ENCODE measurements at places on chromosomes 12 and 14.
A peak's percentile ranks its signal among the peaks of the same experiment; 100 is the strongest.

DNA sequence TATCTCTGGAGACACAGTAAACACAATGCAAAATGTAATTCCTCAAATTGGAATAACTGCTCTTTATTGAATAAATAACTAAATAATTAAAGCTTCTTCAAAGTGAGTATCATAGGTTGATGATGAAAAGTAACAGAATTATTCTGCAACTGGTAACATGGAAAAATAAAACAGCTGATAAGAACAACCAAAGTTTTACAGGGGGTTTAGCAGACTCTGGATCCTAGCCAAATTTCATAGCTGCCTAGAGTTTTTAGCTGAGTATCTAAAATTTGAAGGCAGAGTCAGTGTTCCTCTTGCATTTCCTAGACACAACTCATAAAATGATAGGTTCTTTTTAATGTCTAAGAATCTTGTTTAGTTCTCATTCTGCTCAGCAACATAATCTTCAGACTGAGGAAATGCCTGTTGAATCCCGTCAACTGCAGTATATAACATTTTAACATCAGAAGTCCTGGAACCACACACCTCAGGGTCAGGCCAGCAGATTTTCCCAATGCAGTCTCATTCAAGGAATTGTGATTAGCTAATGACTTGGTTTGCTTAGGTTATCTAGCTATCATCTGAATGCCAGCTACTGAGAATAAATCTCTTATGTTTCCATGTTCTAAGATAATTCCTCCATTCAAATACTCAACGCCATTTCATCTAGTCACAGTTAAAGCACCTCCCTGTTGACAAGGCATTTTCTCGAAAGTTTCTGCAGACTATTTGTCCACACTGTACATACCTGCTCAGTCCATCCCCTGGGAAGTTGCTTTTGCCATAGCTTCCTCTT, 411.6 kb downstream of the BCAT1 start:
- no peak for DNase-seq

- DNase-seq, result no peak
These were observed 103.3 kb upstream of the BBS10 start for GRCh38 chr12:76451528-76451927.

DNA sequence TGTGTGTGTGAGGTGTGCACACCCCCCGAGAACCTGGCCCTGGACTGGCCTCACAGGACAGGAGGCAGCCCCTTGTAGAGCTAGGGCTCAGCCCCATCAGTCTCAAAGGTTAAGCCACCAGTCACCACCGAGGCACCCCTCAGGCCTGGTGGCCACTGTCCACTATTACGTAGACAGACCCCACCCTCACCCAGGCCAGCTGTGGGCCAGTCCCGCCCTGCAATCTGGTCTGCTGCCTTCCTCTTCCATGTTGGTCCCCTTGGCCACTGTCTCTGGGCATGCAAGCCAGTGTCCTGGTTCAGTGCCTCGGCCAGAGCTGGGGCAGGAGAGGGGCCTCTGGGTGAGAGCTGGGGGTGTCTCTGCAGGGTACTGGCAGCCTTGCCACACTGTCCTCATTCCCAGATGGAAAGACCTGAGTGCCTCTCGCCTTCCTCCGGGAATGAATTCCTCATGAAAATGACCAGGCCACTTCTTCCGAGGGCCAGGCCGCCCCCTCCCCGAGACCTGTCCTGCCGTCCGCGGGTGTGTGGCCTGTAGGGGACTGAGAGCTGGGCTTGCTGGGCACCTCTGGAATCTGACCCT, 897 bp upstream of the TEX22 start:
- DNase-seq, result no peak

- DNase-seq, result no peak
These were observed 154.2 kb downstream of the APAF1 start for GRCh38 chr12:98799146-98799810.

- DNase-seq, result no peak
These were observed 126.3 kb downstream of the RALGAPA1 start for GRCh38 chr14:35682802-35683201.

DNA sequence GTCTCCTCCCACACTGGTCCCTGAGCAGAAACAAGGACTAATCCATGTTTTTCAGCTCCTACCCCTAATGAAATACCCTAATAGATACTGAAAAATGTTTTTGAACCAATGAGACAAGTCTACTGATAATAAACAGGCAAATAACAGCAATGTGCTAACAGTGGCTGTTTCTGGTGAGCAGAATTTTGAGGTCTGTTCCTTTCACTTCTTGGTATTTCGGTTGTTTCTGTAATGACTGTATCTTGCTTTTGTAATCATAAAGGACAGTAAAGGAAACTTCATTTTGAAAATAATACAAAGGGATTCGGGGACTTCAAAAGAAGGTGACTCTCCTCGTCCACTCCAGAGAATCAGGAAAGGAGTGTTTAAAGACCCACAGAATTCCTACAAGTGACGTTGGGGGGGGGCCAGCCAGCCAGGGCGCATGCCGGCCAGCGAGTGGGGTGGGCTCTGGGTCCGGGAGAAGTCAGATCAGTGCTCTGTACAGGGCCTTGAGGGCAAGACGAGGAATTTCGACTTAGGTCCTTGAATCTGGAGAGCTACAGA, 1.1 kb upstream of the CD9 start:
- DNase-seq, result no peak

GRCh38 chr14:27881646-27882045, 884.9 kb upstream of the FOXG1 start:
- no peak for DNase-seq

- DNase-seq, result no peak
These were observed 1.9 kb downstream of the PTPN21 start for GRCh38 chr14:88552876-88553275.

GRCh38 chr12:49905718-49906314, 2.1 kb upstream of the FAIM2 start:
- DNase-seq, result no peak

- DNase-seq, result no peak
These were observed 47.9 kb downstream of the WDR20 start for GRCh38 chr14:102187568-102188001.

- DNase-seq, result no peak
These were observed 158.4 kb upstream of the HIF1A start for GRCh38 chr14:61536661-61537562.

DNA sequence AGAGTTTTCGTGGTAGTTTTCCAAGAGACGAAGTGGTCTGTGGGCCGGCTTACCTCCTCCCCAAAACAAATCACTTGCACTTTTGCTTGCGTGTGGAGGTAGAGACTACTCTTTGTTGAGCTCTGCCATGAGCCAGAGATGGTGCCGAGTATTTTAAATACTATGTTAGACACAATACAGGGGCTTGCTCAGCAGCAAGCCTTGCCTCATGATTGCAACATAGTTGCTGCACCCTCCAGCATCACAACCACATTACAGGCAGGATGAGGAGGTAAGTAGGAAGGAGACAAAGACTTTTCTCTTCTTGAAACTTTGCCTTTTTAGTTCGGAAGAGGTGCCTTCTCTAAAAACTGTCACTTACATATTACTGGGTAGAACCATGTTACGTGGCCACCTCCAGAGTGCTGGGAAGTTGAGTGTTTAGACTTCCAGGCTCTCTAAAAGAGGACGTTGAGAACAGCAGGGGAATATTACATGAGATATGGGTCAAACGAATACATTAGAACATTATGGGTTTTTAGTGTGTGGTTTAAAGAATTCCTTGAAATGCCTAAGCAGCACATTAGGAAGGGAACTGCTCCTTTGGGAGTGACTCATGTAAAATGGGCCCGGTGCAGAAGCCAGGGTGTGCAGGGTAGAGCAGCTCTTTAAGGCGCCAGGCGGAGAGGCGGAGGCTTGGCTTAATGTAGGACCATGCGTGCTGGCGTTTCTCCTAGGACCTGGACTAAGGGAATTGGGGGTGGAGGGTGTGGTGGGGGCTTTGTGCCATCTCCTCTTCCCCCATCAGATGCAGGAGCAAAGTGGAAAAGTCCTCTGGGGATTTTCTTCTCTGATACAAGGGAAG, 110.6 kb upstream of the PRMT8 start:
- no peak for DNase-seq

DNA sequence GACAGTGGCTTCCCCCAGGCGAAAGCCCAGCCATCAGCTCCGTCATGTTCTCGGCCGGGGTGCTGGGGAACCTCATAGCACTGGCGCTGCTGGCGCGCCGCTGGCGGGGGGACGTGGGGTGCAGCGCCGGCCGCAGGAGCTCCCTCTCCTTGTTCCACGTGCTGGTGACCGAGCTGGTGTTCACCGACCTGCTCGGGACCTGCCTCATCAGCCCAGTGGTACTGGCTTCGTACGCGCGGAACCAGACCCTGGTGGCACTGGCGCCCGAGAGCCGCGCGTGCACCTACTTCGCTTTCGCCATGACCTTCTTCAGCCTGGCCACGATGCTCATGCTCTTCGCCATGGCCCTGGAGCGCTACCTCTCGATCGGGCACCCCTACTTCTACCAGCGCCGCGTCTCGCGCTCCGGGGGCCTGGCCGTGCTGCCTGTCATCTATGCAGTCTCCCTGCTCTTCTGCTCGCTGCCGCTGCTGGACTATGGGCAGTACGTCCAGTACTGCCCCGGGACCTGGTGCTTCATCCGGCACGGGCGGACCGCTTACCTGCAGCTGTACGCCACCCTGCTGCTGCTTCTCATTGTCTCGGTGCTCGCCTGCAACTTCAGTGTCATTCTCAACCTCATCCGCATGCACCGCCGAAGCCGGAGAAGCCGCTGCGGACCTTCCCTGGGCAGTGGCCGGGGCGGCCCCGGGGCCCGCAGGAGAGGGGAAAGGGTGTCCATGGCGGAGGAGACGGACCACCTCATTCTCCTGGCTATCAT, 663 bp downstream of the PTGER2 start:
- DNase-seq, result no peak

DNA sequence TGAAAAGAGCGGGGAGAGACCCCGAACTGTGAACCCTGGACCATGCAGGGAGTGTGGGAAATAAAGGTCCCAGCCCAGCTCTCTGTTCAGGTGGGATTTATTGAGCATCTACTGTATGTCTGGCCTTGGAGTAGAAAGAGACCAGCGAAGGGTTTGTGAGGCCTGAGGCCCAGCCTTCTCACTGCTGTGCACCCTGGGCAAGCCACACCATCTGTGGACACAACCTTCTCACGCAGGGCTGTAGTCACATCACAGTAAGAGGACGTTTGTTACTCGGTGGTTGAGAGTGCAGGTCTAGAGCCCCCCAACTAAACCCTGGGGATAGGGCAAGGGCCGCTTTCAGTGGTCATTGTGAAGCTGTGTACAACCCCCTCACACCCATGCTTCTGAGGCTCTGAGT, 18.2 kb downstream of the FAM222A start:
- no peak for DNase-seq

- no peak for DNase-seq
These were observed 251.0 kb upstream of the FOXG1 start for GRCh38 chr14:28515571-28515970.

DNA sequence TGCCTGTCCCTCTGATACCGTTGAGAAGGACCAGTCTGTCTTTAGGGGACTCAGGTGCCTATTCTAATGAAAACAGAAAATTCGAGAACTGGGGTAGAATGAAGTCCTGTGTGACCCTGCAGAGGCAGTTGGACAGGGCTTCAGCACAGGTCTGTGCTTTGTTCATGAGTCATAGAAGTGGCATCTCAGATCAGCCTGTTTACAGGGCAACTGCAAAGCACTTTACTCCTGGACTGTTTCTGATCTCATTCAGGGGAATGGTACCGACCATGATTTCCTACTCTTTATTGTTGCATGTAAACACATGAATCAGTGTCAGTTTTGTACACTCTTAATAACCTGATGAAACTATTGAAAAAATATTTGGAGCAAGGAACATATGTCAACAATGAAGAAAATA, 1517.0 kb downstream of the AACS start:
- peak; percentile 17 for DNase-seq

GRCh38 chr12:70052931-70053497, 190.2 kb upstream of the CNOT2 start:
- DNase-seq, result no peak

DNA sequence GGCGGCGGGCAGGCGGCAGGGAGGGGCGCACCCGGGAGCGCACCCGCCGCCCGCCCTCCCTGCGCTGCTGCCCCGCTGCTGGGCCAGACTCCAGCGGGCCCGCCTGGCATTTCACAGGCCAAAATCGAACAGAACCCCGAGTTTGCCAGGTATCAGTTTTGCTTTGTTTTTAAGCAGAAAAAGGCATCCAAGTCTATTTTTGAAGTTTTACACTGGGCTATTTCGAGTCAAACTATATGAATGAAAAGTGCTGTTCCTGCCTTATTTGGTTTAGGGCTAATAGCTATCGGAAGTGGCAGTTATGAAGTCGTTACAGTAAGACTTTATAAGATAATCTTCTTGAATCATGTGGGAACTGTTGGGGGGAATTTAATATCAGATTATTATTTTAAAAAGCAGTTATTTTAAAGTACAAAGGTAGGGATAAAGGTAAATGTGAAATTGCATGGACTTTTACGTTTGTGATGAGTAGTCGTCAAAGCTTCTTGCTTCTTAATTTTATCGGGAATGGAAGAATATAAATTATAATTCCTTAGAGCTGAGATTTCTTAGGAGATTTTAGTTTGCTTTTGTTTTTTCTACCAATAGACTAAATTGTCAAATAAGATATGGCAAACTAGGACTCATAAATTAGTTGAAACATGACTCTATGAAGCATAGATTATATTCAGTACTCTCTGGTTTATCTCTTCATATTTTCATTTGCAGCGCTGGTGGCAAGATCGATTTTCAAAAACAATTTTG, 1.1 kb downstream of the MSRB3 start:
- DNase-seq, result no peak

- DNase-seq, result no peak
These were observed 14.9 kb downstream of the SCAF11 start for GRCh38 chr12:45975506-45975905.

- DNase-seq, result no peak
These were observed 368.6 kb upstream of the CCDC196 start for GRCh38 chr14:66117600-66117999.

DNA sequence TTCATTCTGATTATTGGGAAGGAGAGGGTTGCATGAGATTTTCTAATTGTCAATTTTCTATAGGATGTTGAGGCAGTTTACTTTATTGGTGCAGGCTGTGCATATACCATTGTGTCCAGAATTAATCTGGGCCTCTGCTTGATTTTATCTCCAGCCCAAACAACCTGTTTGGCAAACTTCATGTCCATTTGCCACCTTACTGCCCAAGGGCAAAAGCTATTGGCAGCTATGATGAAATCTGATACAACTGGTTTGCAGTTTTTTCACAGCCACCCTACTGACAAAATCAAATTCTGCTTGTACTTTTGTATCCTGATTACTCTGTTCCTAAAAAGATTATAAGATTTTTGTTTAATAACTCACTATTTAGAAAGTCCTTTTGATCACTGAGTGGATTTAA, 789.2 kb upstream of the FBXO33 start:
- peak; percentile 34 for DNase-seq

Measured in NCI-H2029 (cell line).